Activated CD8-positive, alpha-beta memory T cell treated with anti-CD3 and anti-CD28 coated beads for 4 hours (primary cell): ENCODE measurements at places on chromosomes 12 and 14.

- peak; percentile 33 for DNase-seq
Observed at GRCh38 chr14:23559010-23559925, 3.2 kb downstream of the THTPA start.

GRCh38 chr12:34126239-34126641 is 103.9 kb downstream of the ALG10 start:
- no peak for DNase-seq

DNA sequence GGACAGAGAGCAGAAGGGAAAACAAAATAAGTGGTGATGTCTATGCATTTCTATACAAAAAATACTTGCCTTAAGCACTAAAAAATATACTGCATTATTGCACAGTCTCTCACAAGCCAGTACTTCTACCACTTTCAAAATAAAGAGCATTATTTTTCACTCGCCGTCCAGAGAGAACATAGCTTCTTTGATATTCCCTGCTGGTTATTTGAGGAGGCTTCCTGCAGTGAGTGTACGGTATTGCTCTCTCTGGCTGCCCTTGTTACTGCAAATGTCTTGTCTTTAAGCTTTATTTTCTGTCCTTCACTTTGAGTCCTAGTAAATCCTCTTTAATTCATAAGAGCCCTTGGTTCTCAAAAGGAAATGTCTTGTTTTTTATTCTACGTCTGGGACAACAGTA is 81.1 kb downstream of the EML1 start:
- no peak for DNase-seq

- no peak for DNase-seq
Observed at GRCh38 chr14:76277586-76278130, 98.3 kb upstream of the ESRRB start.

DNA sequence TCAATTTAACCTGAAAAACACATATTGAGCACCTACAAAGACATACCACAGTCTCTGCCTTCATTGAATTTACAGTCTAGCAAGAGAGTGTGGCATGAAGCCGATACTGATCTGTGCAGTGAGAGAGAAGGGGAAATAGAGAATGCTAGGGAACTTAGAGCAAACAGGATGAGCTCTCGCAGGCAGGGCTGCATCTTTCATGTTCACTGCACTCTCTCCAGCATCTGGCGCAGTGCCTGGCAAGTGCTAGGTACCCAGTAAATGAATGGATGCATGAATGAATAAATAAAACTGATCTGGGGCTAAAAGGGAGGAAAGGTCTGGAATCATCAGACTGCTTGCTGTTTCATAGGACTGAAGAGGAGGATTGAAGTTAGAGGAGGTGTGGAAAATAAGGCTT is 256.5 kb upstream of the NPAS3 start:
- no peak for DNase-seq

DNA sequence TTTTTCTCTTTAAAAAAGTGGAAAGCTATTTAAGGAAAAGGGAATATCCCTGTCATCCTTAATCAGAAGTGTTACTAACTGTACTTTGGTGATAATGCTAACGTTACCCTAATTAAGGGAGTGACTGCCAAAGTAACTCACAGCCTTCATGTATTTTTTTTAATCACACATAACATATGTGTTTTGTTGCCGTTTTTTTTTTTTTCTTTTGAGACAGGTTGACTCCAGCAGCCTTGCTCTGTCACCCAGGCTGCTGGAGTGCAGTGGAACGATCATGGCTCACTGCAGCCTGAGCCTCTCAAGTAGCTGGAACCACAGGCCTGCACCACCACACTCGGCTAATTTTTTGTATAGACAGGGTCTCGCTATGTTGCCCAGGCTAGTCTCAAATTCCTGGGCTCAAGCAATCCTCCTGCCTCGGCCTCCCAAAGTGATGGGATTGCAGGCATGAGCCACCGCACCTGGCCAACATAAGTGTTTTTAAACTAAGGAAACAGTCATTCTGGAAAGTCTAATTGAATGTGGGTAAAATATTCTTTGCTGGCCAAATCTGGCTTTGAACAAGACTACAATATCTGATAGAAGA is 56.5 kb downstream of the HECTD4 start:
- no peak for DNase-seq

DNA sequence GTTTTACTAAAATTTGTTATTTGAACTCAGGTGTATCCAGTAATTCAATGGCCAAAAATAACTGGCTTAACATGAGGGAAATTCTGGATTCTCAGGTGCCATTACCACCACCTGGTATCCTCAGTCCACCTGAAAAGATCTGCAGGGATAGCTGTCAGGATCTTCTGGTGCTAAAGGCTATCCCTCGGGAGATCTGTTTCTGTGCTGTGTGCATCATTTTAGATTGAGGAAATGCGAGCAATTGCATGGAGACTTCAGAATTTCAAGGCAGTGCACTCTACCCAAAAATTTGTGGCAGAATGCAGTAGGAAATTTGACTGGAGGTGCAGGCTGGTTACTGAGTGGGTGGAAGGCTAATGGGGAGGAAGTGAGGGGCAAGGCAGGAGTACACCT is 26.4 kb downstream of the ZCCHC8 start:
- no peak for DNase-seq

- DNase-seq, result no peak
Observed at GRCh38 chr14:79749065-79749464, 462.2 kb downstream of the DIO2 start.

DNA sequence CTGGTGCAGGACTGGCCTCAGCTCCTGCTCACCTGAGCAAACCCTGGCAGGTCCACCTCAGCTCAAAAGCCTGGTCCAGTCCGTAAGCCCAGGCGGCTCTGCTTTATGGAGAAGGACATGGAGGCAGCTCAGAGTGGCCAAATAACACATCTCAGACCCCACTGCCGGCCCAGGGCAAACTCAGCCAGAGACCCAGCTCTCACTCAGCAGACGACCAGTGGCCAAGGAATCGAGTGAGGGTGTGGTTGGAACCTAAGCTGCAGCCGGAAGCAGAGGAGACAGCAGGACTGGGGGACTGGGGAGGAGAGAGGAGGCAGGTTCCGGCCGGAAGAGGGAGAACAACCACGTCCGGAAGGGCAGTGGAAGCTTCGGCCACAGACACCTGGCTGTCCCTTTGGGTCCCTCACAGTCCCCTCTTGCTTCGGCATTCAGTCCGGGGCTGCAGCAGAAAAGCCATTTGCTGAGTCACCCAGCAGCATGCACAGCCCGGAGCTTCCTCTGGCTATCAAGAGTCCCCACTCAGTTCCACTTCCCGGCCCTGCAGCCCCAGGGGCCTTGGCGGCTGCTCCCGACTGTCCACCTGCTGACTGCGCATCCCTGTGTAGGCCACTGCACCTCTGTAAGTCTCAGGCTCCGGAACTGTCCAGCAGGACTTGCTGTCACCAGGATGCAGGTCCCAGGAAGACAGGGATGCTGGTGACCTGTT is 104.0 kb downstream of the CALM1 start:
- DNase-seq, result no peak

DNA sequence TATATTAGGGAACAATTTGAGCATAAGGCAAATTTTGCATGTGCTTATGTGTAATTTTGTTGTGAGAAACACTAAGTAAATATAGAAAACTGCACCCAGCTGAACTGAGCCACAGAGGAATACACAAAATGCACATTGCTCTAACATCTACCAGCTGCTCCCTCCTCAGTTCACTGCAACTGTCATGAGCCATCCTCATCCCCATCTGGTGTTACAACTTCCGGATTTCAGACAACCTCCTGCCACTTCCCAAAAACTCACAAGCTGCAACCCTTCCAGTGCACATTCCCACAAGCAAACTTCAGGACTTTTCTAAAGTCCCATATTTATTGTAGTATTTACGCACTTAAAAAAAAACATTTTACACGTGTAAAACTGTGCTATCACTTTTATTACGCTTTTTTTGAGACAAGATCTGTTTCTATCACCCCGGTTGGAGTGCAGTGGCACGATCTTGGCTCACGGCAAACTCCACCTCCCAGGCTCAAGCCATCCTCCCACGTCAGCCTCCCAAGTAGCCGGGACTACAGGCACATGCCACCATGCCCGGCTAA is 169.1 kb upstream of the TBX3 start:
- DNase-seq, result no peak

- DNase-seq, result no peak
Observed at GRCh38 chr12:49549735-49550692, 11.2 kb downstream of the KCNH3 start.

GRCh38 chr12:20798554-20798953 is 12.0 kb upstream of the SLCO1B3 start:
- DNase-seq, result no peak

DNA sequence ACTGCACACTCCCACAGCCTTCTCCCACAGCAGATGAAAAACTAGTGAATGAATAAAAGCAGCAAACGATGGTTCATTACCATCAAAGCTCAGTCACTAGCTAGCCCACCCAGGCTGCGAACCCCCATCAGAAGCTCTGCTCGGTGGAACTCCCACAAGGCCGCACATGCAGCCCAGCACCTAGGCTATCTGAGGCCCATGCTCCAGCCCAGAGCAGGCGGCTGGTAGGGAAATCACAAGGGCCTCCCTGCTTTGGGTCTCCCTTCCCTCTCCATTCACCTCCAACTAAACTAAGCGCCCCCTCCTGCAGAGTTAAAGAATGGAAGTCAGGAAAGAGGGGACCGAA is 69.0 kb downstream of the ITPK1 start:
- DNase-seq, result no peak

- no peak for DNase-seq
Observed at GRCh38 chr14:74377976-74378690, 29.9 kb downstream of the VRTN start.

DNA sequence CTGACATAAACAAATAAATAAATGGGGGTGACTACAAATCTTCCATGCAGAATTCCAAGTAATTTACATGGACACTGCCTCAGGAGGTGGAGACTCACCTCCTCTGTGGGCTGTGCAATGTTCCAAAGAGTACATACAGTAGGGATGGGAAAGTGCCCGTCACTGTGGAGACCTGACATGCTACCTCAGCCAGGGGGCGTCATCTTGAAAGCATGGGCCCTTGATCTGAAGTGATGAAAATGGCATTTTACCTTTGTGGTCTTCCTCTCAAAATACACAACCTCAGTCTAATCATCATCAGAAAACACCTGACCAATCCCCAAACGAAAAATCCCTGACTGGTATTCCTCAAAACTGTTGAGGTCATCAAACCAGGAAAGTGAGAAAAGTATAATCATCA is 48.4 kb downstream of the ANAPC7 start:
- no peak for DNase-seq

GRCh38 chr14:92039719-92040430 is at the start of gene TRIP11:
TRIP11 (minus strand) TSS chr14:92040059; CDS start chr14:92039685, 374 bp downstream.
- peak; percentile 89 for DNase-seq

DNA sequence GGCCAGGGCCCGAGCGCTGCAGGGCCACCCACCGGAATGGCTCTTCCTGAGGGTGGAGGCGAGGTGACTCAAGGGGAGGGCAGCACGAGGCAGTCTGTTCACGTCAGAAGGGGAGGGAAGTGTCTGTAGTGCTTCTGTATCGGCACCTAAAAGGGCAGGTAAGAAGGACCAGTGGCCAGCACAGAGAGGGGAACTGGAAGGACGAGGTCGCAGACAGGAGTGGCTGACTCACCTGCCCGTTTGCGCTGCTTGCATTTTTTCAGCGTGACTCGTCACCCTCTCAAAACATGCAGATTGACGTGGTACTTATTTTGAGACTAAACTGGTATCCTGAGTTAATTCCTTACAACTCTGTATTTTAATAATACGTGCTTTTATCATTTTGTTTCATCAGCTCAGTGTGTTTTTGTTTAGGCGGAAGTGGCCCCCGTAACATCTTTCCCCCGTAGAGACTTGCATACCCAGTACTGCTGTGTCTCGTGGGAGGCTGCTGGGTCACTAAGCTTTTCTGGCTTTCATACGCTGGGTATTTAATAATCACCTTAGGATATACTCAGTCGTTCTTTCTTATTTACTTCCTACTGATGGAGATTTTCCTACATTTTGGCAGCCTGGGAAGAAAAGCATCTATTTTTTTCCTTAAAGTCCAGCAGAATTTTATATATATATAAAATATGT is 26.4 kb downstream of the SFSWAP start:
- DNase-seq, result no peak

DNA sequence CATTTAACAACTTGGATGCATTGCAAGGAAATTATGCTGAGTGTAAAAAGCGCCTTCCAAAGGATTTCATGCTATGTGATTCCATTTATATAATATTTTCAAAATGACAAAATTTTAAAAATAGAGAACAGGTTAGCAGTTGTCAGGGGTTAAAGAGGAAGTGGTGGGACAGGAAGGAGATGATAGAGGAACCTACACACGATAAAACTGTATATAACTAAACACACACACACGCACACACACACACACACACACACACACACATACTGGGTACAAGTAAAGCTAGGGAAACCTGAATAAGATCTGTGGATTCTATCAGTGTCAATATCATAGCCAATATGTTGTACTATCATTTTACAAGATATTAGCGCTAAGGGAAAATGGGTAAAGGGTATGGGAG is 17.2 kb downstream of the TTC9 start:
- no peak for DNase-seq

DNA sequence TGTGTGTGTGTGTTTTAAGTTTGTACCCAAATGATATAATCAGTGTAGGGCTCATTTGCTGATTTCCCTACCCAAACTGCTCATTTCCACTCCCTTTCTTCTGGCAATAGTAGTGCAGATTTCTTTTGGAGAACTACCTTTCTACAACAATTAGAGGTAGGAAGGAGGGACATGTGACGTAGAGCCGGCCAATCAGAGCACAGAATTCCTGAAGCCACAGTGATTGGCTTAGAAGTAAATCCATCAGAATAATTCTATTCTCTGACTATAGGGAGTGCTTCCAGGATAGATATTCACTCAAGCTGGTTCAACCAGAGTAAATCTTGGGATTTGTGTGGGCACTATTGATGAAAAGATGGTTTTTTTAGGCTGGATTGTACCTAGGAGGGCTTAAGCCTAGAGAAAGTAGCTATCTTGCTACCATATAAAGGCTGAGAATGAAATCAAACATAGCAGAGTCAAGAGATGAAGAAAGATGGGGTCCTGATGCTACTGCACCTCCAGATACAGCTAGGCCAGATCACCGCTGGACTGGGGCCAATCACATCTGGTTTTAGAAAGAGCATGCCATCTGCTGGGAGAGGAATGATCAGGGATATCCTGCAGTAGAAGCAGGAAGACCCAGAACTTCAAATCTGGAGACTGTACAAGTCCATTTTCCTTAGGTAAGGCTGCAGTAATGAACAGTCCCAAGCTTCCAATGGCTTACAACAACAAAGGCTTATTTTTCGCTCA is 54.1 kb upstream of the NUAK1 start:
- no peak for DNase-seq

DNA sequence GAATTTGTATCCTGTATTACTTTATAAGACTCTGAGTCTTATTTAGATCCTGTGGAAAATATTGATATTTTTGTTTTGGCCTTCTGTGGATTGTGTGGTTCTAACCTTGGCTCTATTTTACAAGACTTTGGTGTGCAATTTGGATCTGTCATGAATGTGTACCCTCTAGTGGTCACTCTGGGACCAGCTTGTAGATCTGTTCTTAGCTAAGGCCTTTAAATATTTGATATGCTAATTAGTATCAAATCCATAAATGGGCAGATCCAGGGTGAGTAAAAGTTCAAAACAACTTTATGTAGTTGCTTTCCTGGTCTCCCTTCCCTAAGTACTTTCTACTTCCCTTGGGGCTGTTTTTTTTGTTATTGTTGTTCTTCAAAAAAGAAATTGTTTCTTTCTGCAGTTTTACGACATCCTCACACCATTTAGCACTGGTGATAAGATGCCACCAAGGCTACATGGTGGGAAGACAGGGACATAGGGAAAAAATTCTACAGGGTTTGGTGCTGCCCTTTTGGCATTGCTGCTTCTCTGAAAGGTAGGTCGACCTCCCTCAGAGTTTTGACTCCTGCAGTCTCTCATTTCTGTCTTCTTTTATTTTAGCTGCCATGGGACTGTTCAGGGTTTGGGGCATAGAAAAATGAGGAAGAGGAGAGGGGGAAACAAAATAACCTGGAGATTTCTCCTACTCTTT is 238.5 kb downstream of the GPHN start:
- no peak for DNase-seq
